Heart left ventricle (tissue), 16 donors: ENCODE measurements at places on chromosomes 5 and 9. TPM values are rescaled to one million over a fixed set of nuclear protein-coding genes. Genes with fewer than 3 reads are reported as not detected.

Gene RGMB
- polyA plus RNA-seq, result 9.3 TPM

Gene HAPLN1
- polyA plus RNA-seq, result 0.07 TPM

Gene ZDHHC11B
- 3.0 TPM for polyA plus RNA-seq

Gene COL15A1
- 12.4 TPM for polyA plus RNA-seq

Gene CSF1R
- 5.6 TPM for polyA plus RNA-seq

Gene SMIM33
- not detected for polyA plus RNA-seq

Gene TTC39B
- polyA plus RNA-seq, result 0.42 TPM

Gene CDKN2B
- polyA plus RNA-seq, result 0.88 TPM

Gene CA9
- 0.54 TPM for polyA plus RNA-seq

DNA sequence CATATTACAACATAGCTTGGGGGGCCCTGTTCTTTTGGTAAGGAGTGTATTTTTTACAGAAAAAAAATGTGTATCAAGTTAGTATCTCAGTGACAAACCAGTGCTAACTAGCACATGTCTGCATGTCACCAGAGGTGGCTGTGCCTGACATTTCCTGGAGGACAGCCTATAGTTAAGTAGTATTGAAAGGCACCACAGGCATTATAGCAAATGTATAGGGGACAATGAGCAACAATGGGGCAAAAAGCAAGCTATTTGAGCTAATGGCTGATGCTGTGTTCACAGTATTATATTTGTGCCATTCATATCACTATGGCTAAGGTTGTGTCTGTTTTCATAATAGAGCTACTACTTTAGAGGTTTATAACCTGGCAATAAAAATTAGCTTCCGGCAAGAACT is 1644.0 kb downstream of the MAT2B start:
- no peaks in the 10 kb centered on the region for H3K27me3 ChIP-seq
- H3K36me3 ChIP-seq, result no peaks in the 10 kb centered on the region
- no peak for DNase-seq
- no peak overlapping the region for H3K4me3 ChIP-seq
- H3K27ac ChIP-seq, result no peak overlapping the region
- no peaks in the 10 kb centered on the region for H3K4me1 ChIP-seq

- no peaks in the 10 kb centered on the region for H3K27me3 ChIP-seq
- no peaks in the 10 kb centered on the region for H3K4me1 ChIP-seq
- no peak for DNase-seq
- no peak overlapping the region for H3K27ac ChIP-seq
- H3K36me3 ChIP-seq, result no peaks in the 10 kb centered on the region
Measured at GRCh38 chr9:7622481-7622880, 177.1 kb downstream of the DMAC1 start.

DNA sequence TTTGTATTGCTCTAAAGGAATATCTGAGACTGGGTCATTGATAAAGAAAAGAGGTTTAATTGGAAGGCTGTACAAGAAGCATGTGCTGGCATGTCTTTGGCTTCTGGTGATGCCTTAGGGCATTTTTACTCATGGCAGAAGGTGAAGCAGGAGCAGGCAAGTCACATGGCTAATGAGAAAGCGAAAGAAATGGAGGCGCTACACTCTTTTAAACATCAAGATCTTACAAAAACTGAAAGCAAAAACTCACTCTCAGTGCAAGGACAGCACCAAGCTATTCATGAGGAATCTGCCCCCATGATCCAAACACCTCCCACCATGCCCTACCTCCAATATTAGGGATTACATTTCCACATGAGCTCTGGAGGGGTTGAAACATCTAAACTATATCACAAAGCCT is 1458.8 kb upstream of the ACO1 start:
- no peaks in the 10 kb centered on the region for H3K4me1 ChIP-seq
- no peak overlapping the region for H3K4me3 ChIP-seq
- no peaks in the 10 kb centered on the region for H3K36me3 ChIP-seq
- no peak for DNase-seq
- H3K27me3 ChIP-seq, result no peaks in the 10 kb centered on the region

DNA sequence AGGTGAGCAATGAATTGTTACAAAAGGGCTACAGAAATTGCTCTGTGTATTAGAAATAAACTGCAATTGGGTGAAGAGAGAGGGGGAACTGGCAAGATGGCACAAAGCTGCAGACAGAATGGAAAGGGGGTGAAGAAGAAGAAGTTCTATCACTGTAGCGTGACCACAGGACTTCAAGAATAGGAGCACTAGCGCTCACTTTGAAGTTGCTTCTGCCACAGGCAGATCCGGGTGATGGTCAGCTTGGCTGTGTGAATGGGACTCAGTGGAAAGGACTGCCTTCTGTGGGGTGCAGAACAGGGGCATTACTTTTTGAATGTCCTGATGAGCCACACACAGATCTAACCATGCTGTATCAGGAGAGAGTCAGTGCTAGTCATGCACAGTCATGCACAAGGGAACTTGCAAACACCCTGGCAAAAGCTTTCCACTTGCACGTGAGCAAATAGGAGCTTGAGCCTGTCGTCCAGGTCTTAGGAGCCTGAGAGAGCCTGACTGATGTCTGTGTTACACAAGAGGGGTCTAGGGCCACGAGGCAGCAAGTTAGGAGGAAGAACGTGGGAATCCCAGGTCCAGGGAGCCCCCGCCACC is 16.3 kb downstream of the IL5 start:
- no peaks in the 10 kb centered on the region for H3K36me3 ChIP-seq
- DNase-seq, result no peak
- H3K4me1 ChIP-seq, result no peaks in the 10 kb centered on the region
- H3K4me3 ChIP-seq, result no peak overlapping the region

DNA sequence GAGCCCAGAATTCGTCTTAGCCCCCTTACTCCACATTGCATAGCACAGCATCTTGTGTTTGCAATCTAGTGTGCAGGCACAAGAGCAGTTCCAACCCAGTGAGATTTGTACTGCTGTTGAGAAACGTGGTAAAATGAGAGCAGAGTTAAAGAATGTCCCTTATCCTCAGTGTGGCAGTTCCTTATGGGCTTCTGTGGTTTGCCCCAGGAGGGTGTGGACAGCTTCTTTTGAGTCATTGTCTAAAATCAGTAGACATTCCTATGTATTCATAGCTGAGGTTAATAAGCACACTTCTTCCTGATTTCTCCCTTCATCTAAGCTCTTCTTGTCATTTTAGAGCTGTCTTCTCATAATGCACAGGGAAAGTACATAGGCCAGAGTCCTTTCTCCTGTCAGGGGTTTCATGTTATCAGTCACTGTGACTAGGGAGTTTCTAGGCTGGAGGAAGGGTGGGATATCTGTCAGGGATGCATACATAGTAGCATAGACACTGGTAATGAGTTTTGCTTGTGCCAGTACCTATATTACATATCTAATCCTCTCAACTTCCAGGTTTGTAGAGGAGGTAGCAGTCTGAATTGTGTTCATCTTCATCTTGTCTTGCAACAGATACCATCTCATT is 2.0 kb upstream of the CAVIN4 start:
- no peak overlapping the region for H3K4me3 ChIP-seq
- H3K27ac ChIP-seq, result no peak overlapping the region
- DNase-seq, result no peak
- H3K4me1 ChIP-seq, result no peaks in the 10 kb centered on the region
- no peaks in the 10 kb centered on the region for H3K36me3 ChIP-seq

- no peaks in the 10 kb centered on the region for H3K27me3 ChIP-seq
- H3K4me1 ChIP-seq, result no peaks in the 10 kb centered on the region
- DNase-seq, result no peak
- no peaks in the 10 kb centered on the region for H3K36me3 ChIP-seq
- no peak overlapping the region for H3K4me3 ChIP-seq
- no peak overlapping the region for H3K27ac ChIP-seq
Measured at GRCh38 chr5:84724683-84725082, 340.0 kb upstream of the EDIL3 start.

DNA sequence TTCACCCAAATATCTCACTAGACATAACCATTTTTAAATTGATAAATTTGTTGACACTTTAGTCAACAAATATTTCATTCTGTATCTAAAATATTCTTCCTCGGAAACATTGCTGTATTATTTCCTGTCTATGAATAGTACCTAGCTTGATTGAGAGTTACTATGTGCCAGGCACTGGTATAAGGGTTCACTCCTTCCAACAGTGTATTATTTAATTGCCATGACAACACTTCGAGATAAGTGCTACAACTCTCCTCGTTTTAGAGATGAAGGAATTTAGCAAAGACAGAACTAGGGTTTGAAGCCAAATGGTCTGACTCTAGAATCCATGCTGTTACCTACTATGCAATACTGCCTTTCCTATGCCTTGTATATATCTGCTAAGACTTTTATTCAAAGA is 287.2 kb downstream of the YTHDC2 start:
- no peaks in the 10 kb centered on the region for H3K4me1 ChIP-seq
- H3K36me3 ChIP-seq, result no peaks in the 10 kb centered on the region
- DNase-seq, result no peak
- no peaks in the 10 kb centered on the region for H3K27me3 ChIP-seq
- H3K27ac ChIP-seq, result no peak overlapping the region
- no peak overlapping the region for H3K4me3 ChIP-seq

GRCh38 chr9:106916466-106917235 is 53.7 kb downstream of the ZNF462 start:
- peak; percentile 51 for DNase-seq
- H3K27ac ChIP-seq, result peak overlapping the region; percentile 59
- peaks cover 53% of the 10 kb centered on the region for H3K4me1 ChIP-seq
- no peak overlapping the region for H3K4me3 ChIP-seq
- no peaks in the 10 kb centered on the region for H3K27me3 ChIP-seq

- no peaks in the 10 kb centered on the region for H3K27me3 ChIP-seq
- H3K36me3 ChIP-seq, result no peaks in the 10 kb centered on the region
- H3K27ac ChIP-seq, result peak overlapping the region; percentile 18
- no peak for DNase-seq
- H3K4me1 ChIP-seq, result peaks cover 5% of the 10 kb centered on the region
Measured at GRCh38 chr5:43515678-43516048, 715 bp upstream of the C5orf34 start.

GRCh38 chr5:149528281-149529060 is 22.8 kb downstream of the CSNK1A1 start:
- no peak for DNase-seq
- H3K36me3 ChIP-seq, result peaks cover 19% of the 10 kb centered on the region
- H3K4me1 ChIP-seq, result peaks cover 92% of the 10 kb centered on the region
- no peaks in the 10 kb centered on the region for H3K27me3 ChIP-seq
- no peak overlapping the region for H3K4me3 ChIP-seq
- no peak overlapping the region for H3K27ac ChIP-seq

DNA sequence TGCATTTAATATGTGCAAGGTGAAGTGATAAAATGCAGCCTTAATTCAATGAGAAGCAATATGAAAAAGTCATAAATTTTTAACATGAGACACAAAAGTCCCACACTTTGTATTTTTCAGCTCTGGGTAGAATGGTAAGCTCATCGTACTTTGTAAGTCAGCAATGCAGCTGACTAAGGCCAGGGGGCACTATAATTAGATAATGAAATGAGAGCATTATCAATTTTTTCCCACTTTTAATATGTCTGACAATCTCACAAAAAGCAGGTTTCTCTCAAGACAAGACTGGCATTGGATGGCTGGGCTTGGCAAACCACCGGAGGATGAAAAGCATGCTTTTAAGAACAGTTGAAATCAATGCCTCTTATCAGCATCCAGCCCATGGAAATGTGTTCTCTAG is 162.8 kb downstream of the FAM174A start:
- no peak for DNase-seq
- no peaks in the 10 kb centered on the region for H3K4me1 ChIP-seq
- H3K27ac ChIP-seq, result no peak overlapping the region

- H3K27ac ChIP-seq, result no peak overlapping the region
- H3K36me3 ChIP-seq, result no peaks in the 10 kb centered on the region
- H3K27me3 ChIP-seq, result no peaks in the 10 kb centered on the region
- H3K4me3 ChIP-seq, result no peak overlapping the region
- H3K4me1 ChIP-seq, result no peaks in the 10 kb centered on the region
Measured at GRCh38 chr5:123647066-123647465, 135.1 kb downstream of the CSNK1G3 start.

GRCh38 chr5:175214152-175214551 is 229.8 kb downstream of the DRD1 start:
- no peaks in the 10 kb centered on the region for H3K27me3 ChIP-seq
- H3K4me1 ChIP-seq, result no peaks in the 10 kb centered on the region
- H3K36me3 ChIP-seq, result no peaks in the 10 kb centered on the region
- no peak for DNase-seq
- no peak overlapping the region for H3K4me3 ChIP-seq

- peaks cover 21% of the 10 kb centered on the region for H3K4me1 ChIP-seq
- H3K27ac ChIP-seq, result peak overlapping the region; percentile 5
- no peak overlapping the region for H3K4me3 ChIP-seq
- H3K27me3 ChIP-seq, result no peaks in the 10 kb centered on the region
- H3K36me3 ChIP-seq, result peaks cover 2% of the 10 kb centered on the region
Measured at GRCh38 chr9:114616684-114617520, 5.8 kb downstream of the TMEM268 start.

GRCh38 chr5:142531977-142532780 is 153.7 kb downstream of the FGF1 start:
- H3K27me3 ChIP-seq, result no peaks in the 10 kb centered on the region
- no peak for DNase-seq
- no peaks in the 10 kb centered on the region for H3K36me3 ChIP-seq

- no peaks in the 10 kb centered on the region for H3K36me3 ChIP-seq
- H3K4me3 ChIP-seq, result no peak overlapping the region
- no peak overlapping the region for H3K27ac ChIP-seq
- H3K4me1 ChIP-seq, result no peaks in the 10 kb centered on the region
Measured at GRCh38 chr5:90598293-90598692, 39.7 kb downstream of the ADGRV1 start.

DNA sequence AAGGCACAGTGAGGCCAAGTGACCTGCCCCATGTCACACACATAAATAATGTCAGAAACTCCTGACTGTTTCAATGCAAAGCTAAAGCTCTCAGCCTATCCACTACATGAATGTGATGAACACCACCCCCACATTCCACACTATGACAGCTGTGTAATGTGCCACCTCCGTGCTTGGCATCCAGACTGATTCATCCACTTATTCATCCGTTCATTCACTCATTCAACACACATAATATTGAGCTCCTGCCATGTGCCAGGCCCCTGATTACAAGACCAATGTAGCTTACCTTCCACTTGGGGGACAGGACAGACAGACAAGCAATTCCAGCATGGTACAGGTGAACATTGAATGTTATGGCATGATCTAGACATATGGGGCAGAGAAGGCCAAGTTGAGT is 46.2 kb upstream of the FABP6 start:
- no peak for DNase-seq
- peaks cover 3% of the 10 kb centered on the region for H3K4me1 ChIP-seq
- H3K36me3 ChIP-seq, result no peaks in the 10 kb centered on the region
- no peaks in the 10 kb centered on the region for H3K27me3 ChIP-seq

- H3K27me3 ChIP-seq, result no peaks in the 10 kb centered on the region
- no peaks in the 10 kb centered on the region for H3K4me1 ChIP-seq
- H3K4me3 ChIP-seq, result no peak overlapping the region
- no peak for DNase-seq
- no peak overlapping the region for H3K27ac ChIP-seq
Measured at GRCh38 chr5:67978171-67978570, 237.4 kb upstream of the PIK3R1 start.

DNA sequence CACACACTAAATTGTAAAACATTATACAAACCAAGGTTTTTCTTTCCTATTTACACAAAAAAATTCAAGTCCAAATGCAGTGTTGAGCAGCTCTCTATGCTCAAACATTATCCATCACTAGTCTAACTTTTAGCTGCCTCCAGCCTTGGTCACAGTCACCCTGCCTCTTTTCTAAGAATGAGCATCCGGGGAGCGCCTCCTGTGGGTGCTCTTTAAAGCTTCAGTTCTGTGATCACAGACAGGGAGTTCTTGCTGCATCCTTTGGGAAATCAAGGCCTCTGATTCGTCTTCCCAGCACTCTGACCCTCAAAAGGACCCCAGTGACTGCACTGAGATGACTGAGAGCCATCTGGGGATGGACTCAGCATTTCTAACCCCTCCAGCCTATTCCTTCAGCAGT is 289.6 kb downstream of the SEC61B start:
- no peaks in the 10 kb centered on the region for H3K27me3 ChIP-seq
- no peaks in the 10 kb centered on the region for H3K4me1 ChIP-seq
- no peak for DNase-seq
